ENCODE measurements at places on chromosomes 11 and 22.

- no peak for DNase-seq
Observed at GRCh38 chr22:23787600-23787896, 782 bp downstream of the SMARCB1 start.

DNA sequence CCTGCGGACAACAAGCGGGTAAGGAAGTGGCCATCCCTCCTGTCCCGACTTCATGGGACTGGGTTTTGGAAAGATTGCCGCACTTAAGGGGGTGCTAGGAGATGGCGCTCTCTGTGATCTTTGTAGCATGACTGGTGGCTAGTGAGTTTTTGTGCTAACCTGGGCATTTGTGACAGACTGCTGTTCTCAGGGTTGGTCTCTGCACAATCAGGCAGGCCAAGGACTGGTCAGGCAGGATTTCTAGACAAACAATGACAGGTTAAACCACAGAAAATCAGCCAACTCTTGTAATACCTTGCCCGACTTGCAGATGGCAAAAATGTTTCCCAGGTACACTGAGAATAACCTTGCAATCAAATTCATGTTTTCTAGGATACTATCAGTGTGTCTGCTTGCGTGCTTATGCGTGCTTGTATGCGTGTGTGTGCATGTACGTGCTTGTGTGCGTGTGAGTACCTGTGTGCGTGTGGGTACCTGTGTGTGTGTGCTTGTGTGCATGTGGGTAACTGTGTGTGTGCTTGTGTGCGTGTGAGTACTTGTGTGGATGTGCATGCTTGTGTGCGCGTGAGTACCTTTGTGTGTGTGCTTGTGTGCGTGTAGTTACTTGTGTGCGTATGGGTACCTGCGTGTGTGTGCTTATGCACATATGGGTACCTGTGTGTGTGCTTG, 25.6 kb upstream of the SORL1-AS1 start:
- DNase-seq: no peak

- no peak for DNase-seq
Observed at GRCh38 chr11:74559934-74560309, 32.5 kb upstream of the POLD3 start.

- DNase-seq: no peak
Observed at GRCh38 chr11:96554236-96554820, 164.5 kb downstream of the JRKL start.

DNA sequence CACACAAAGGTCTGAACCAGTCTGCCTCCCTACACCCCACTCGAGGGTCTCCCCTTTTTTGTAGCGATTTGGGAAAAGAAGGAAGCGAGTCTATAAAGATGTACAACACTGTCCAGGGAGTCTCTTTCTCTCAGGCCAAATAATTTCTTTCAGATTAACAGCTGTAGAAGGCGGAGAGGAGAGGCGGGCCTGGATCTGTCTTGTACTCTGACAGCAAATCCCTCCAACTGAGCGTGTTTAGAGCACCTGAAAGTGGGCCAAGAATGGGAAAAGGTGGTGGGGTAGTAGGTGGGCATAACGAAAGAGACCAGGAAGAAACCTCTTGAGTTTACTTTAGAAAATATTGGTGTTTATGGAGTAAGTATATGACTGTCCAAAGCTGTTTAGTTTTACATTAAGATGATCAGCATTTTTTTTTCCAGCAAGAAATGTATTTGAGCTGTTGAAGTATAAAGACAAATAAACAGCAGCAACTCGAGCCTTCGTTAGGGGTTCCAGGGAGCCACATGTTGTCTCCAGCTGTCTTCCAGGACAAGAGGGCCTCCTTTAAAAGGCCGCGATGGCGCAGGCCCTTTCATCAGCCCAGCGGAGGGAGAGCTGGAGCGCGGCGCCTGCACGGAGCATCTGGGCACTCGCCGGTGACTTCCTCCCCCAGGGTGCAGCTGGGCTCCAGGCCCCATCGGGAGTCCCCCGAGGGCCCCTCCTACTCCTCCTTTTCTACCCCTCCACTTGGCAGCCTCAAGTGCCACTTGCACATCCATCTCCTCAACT, 34.9 kb downstream of the SCUBE1 start:
- DNase-seq: no peak

GRCh38 chr22:43529934-43530333, 118.1 kb downstream of the MPPED1 start:
- no peak for DNase-seq

DNA sequence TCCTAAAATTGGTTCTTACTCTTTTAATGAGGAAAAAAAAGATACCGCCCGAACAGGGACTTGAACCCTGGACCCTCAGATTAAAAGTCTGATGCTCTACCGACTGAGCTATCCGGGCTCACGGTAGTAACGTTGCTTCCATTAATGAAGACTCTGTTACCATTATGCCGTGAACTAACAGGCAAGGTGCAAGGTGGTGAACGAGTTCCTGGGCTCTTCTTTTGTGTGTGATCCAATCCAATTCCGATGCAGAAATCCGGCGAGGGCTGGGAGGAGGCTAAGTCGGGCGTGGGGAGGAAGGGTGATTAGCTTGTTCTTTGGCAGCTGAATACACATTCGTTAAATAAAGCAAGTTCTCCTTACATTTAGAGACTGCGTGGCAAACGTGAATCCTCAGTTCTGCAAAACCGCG, 49.0 kb downstream of the OR4D9 start:
- peak; percentile 73 for DNase-seq

DNA sequence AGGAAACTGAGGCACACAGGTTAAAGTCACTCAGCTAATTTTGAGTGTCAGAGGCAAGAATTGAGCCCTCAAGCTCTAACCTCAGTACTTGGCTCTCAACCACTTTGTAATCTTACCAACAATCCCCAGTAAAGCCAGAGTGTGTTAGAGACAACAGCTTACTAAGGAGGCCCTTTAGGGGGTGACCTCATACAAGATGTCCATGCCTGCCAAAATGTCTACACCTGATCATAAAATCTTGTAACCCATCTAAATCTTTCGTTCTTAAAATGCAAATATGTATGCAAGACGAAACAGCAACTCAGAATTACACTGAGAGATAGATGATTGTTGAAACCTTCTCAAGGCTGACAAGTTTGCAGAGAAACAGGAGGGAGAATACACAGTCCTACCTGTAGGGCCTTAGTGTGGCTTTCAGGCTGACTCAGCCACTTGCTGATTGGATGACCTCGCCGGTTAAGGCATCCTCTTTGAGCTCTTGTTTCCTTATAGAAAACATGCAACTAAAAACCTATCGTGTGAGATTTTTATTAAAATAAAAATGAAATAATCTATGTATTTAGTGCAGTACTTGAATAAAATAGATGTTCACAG, 143.2 kb downstream of the OPCML start:
- DNase-seq: no peak

DNA sequence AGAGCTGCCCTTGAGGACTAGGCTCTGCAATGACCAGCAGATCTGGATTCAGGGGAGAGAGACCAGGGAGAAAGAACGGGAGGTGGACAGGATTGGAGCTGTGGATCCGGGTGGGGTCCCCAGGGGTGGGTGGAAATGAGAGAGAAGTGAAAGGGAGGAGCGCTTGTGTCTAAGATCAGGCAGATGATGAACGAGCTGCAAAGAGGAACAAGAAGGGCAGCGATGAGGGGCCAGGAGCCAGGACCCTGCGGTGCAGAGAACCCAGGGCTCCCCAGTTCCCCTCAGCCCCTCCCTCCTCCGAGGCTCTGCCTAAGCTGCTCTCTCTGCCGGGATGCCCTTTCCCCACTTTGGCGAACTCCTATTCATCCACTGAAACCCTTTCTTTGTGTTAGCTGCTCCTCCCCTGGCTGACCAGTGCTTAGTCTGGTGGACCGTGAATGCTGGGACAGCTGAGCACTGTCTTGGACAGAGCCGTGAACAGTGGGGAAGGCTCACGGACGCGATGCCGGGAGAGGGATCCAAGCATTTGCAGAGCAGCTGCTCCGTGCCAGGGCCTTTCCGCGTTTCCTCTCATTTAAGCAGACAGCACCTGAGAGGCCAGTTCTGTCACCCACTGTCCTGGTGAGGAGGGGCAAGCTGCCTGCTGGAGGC, 35.9 kb downstream of the SHISAL1 start:
- DNase-seq: no peak

- no peak for DNase-seq
Observed at GRCh38 chr22:17846326-17846992, 72.2 kb upstream of the BID start.

GRCh38 chr11:122832721-122833470, 5.4 kb upstream of the CRTAM start:
- DNase-seq: peak; percentile 44

GRCh38 chr11:131767421-131767820, 397.0 kb downstream of the NTM start:
- DNase-seq: no peak

DNA sequence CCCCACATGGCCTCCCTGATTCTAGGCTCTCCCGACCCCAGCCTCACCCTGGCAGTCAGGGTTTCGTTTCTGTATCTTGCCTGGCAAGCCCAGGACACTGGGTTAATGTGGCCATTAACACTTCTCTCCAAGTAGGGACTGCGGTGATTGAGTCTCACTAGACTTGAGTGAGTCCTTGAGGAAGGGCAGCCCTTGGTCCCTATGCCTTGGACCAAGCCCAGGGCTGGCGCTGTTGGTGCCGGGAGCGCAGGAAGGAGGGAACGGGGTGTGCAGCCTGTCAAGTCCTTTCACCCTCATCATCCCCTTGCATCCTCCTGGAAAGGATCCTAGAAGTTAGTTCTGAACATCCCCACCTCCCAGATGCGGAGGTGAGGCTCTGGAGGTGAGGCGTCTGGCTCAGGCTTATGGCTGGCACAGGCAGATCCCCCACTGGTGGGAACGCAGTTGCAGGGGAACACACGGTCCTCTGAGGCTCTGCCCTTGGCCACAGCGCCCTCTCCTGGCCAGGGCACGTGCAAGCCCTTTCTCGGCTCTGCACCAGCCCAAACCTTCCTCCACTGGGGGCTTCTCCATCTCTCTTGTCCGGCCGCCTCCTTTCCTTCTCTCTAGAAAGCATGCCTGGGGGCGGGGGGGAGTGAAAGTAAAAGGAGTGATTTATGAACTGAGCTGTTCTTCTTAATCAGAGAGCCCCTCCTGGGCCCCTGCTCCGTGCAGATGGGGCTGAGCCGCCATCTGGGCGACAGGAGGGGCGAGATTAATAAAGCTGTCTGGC, 56.7 kb downstream of the TP53I11 start:
- DNase-seq: peak; percentile 64

GRCh38 chr11:4375431-4376140, 7.4 kb upstream of the OR52B4 start:
- DNase-seq: no peak

- DNase-seq: no peak
Observed at GRCh38 chr11:8717876-8718753, 35.5 kb downstream of the RPL27A start.

All from CD8-positive, alpha-beta T cell (primary cell).